Aorta (tissue), 5 donors: ENCODE measurements at places on chromosomes 4 and X. TPM values are rescaled to one million over a fixed set of nuclear protein-coding genes. Genes with fewer than 3 reads are reported as not detected.

GRCh38 chr4:165433529-165433928, 54.7 kb downstream of the CPE start:
- DNase-seq = no peak
- H3K4me1 ChIP-seq = no peaks in the 10 kb centered on the region
- H3K4me3 ChIP-seq = no peak overlapping the region
- no peaks in the 10 kb centered on the region for H3K27me3 ChIP-seq

DNA sequence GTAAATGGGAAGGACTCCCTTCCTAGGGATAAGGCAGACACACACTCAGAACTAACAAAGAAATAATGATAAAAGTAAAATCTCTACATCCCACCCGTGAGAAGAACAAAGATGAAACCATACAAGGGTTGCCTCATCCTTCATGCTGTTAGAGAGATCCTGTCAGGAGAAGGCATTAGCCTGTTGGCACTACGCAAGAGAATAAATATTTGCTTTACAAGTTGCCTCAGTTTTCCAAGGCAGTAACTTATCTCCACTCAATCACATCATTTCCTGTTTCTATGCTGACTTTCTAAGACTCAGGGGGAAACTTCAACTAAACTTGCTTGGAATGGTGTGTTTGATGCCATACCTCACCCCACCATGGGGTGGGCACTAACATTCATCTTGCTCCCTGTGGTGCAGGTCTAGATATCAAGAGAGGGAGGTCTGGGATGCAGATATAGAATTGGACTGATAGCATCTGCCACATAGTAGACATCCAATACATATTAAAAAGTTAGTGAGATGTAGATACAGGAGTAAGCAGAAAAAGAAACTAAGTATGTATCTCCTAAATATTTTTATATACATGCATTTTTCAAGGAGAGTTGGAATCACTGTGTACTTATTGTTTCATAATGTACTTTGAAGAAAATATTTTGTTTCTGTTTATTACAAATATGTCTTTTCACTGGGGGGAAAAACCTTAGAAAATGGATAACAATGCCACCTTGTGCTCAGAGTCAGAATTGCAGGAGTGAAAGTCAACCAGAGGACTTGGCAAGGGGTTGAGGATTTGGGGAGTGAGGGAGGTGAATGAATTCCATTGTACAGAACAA, 57.2 kb upstream of the BEX4 start:
- no peaks in the 10 kb centered on the region for H3K4me1 ChIP-seq
- no peak for DNase-seq
- no peaks in the 10 kb centered on the region for H3K27me3 ChIP-seq
- no peak overlapping the region for H3K27ac ChIP-seq
- no peaks in the 10 kb centered on the region for H3K36me3 ChIP-seq

DNA sequence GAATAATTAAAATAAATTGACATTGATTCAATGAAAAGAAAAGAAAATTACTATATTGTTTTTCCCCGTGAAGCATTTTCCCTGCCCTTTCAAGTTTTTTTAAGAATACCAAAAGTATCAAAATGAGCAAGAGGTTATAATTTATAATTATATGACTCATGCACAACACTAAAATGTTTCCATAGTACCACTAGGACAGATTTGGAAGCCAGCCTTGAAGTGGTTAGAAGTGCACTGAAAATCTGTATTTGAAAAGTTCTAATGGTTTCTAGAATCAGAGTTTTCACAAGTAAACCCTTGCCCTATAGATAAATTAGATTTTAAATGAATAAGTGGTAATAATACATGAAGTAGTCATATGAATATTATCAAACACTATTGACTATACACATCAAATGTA, 140.9 kb downstream of the HNRNPD start:
- DNase-seq = no peak
- H3K4me1 ChIP-seq = no peaks in the 10 kb centered on the region
- H3K36me3 ChIP-seq = no peaks in the 10 kb centered on the region
- no peaks in the 10 kb centered on the region for H3K27me3 ChIP-seq
- no peak overlapping the region for H3K27ac ChIP-seq

DNA sequence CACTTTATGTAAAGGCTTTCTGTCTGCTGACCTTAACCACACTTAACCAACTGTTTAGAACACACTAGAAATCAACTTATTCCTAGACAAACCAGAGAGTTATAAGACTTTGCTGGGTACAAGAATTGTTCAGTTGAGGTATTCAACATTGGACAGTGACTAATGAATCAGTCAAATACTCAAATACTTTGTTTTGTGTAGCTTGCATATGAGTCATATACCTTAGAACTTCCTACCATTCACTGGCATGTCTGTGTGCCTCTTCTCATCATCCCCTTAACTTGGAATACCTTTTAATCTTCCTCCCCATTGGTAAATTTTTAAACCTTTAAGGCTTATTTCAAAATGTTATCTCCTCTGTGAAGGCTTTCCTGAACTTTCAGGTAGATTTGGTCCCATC, 708.8 kb upstream of the GRIA3 start:
- DNase-seq = no peak
- no peaks in the 10 kb centered on the region for H3K4me1 ChIP-seq
- H3K27ac ChIP-seq = no peak overlapping the region
- no peak overlapping the region for H3K4me3 ChIP-seq

The XAGE2 gene
- not detected for total RNA-seq

DNA sequence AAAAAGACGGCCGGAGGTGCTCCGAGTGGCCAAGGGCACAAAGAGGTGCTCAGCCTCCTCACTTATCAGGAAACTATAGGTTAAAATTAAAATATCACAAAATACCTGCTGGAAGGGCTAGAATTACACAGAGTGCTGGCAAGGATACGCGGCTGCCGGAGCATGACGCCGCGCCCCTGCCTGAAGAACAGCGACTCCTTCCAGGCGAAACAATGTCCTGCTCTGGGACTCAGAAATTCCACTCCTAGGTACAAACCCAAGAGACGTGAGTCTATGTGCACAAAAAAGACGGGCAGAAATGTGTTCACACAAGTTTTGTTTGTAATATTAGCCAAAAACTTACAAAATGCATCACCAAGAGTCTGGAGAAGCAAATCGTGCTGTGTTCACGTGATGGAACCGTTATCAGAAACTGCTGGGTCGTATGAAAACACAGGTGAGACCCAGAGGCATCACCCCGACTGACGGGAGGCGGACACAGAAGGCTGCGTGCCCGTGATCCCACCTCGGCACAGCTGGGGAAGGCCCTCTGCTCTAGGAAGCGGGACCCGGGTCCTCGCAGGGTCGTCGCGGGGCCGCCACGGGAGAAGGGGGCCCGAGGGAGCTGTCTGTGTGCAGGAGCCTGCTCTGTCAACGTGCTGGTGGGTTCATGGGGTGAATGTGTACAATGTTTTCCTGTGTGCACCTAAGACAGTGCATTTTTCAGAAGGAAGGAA, 27.6 kb downstream of the CTBP1 start:
- DNase-seq = no peak
- no peak overlapping the region for H3K27ac ChIP-seq
- H3K27me3 ChIP-seq = no peaks in the 10 kb centered on the region
- no peaks in the 10 kb centered on the region for H3K4me1 ChIP-seq
- no peak overlapping the region for H3K4me3 ChIP-seq

GRCh38 chrX:129091097-129091496, 432.2 kb downstream of the SMARCA1 start:
- no peaks in the 10 kb centered on the region for H3K4me1 ChIP-seq
- H3K27ac ChIP-seq = no peak overlapping the region
- H3K36me3 ChIP-seq = no peaks in the 10 kb centered on the region
- no peak for DNase-seq
